ENCODE measurements at places on chromosomes 6 and 20. TPM values are rescaled to one million over a fixed set of nuclear protein-coding genes. Genes with fewer than 3 reads are reported as not detected.
A peak's percentile ranks its signal among the peaks of the same experiment; 100 is the strongest.

DNA sequence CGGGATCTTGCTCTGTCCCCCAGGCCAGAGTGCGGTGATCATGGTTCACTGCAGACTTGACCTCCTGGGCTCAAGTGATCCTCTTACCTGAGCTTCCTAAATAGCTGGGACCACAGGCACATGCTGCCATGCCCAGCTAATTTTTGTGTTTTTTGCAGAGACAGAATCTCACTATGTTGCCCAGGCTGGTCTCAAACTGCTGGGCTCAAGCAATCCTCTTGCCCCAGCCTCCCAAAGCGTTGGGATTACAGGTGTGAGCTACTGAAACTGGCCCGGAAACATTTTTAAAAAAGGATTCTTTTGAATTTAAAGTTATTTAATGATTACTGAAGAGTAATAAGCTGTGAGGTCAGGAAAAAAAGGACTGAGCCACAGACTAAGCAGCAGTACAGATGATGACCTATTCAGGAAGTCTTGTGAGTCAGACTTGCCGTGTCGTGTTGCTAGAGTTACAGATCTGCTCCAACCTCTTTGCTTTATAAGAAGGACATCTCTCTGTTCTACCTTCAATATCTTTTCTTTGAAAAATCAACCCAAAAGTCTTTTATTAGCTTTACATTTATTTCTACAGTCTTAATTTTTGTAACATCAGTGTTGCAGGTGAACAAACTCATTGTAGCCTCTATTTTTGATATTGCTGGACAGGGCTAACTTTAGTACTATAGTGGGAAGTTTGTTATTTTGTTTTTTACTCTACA is 108.7 kb downstream of the NCOA3 start:
- H3K36me3 ChIP-seq = no peaks in the 10 kb centered on the region
- no peak overlapping the region for H3K4me3 ChIP-seq
- H3K27me3 ChIP-seq = no peaks in the 10 kb centered on the region
- H3K4me1 ChIP-seq = no peaks in the 10 kb centered on the region

GRCh38 chr20:48060841-48061720 is 275.8 kb upstream of the SULF2 start:
- H3K36me3 ChIP-seq = no peaks in the 10 kb centered on the region
- H3K27me3 ChIP-seq = no peaks in the 10 kb centered on the region
- DNase-seq = no peak
- H3K4me3 ChIP-seq = no peak overlapping the region
- H3K4me1 ChIP-seq = no peaks in the 10 kb centered on the region

DNA sequence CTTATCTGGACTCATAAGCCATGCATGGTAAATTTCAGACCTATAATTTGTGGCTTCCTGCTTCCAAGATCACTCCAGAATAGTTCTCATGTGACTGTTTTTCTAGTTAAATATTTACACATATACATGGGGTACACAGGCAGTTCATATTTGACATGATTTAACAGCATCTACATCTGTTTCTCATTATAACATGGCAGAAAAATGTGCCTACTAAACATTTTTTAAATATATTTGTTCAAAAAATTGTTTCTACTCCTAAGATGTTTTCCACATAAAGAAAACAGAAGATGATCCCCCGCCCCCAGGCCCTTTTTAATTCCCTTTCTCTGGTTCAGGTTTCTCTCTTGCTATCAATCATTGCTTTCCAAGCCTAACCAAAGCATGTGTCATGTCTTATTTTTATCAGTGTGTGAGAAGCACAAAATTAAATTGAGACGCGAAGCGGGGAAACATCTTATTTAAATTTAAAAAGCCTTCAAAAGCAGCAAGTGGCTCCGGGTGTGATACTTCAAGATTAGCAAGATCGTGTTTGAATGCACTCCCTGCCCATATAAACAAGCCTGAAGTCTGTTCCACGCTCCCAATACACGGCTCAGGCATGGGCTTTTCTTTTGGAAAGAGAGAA is 37.3 kb downstream of the IPCEF1 start:
- no peak for DNase-seq
- no peaks in the 10 kb centered on the region for H3K36me3 ChIP-seq
- H3K4me3 ChIP-seq = peak overlapping the region; percentile 4
- H3K27ac ChIP-seq = no peak overlapping the region

Gene GRM1
- not detected for total RNA-seq

- no peak overlapping the region for H3K4me3 ChIP-seq
- H3K4me1 ChIP-seq = no peaks in the 10 kb centered on the region
- no peak for DNase-seq
- H3K27ac ChIP-seq = no peak overlapping the region
Measured at GRCh38 chr20:57476084-57476526, 48.8 kb downstream of the CTCFL start.
